ENCODE measurements at places on chromosomes 12 and 14.

DNA sequence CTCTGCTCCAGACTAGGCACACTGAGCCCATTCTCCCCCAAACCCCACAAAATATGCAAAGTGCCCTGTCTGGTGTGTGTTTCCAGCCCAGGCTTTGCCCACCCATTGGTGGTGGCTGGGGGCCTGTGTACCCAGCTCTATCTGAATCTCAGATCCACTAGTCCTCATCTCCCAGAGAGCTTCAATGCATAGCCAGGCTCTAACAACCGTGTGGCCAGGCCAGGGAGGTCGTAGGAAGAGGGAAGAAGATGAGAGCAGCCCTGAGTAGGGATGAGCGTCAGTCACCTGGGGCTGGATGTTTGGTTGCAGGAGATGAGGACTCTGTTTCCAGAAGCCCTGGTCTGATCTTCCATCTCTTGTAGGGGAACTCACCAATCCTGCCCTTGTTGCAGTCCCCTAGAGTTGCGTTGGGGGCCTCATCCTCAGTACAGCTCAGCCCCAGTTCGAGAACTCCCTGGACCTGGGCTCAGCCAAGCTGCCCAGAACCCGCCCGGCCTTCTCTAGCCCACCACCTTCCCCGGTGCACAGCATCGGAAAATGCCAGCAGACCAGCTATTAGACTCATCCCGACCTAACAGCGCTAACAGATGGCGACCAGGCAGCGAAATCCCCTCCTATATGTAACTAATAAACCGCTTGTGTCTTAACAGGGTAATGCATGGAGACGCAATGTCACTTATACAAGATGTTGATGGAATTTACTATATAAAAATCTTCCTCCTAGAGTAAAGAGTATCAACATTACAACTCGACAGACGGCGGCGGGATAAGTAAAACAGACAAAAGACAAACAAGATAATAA is 3.2 kb upstream of the LHX5 start:
- peaks cover 11% of the 10 kb centered on the region for H3K4me1 ChIP-seq
- H3K36me3 ChIP-seq, result peaks cover 7% of the 10 kb centered on the region
- H3K27me3 ChIP-seq, result peaks cover 77% of the 10 kb centered on the region
- DNase-seq, result no peak
- H3K27ac ChIP-seq, result peak overlapping the region; percentile 36

- peak overlapping the region; percentile 41 for H3K4me3 ChIP-seq
- peaks cover 2% of the 10 kb centered on the region for H3K27me3 ChIP-seq
- peak overlapping the region; percentile 75 for H3K27ac ChIP-seq
- peaks cover 21% of the 10 kb centered on the region for H3K4me1 ChIP-seq
- no peak for DNase-seq
Measured at GRCh38 chr12:4178424-4179170, 95.0 kb upstream of the CCND2 start.

DNA sequence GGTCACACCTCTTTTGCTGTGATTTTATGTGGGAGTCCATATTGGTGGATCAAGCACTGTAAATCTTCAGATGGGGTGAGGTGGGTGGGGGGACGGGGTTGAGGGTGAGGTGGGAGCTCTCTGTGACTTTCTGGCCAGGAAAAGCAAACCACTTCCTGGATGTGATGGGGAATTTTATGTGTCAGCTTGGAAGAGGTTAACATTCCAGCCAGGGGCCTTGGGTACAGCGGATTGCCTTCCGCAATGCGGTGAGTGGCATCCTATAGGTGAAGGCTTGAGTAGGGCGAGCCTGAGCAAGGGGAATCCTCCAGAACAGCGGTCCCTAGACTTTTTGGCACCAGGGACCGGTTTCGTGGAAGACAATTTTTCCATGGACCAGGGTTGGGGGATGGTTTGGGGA is 36.2 kb downstream of the DLK1 start:
- H3K27me3 ChIP-seq, result peaks cover 13% of the 10 kb centered on the region
- H3K4me3 ChIP-seq, result no peak overlapping the region
- no peak overlapping the region for H3K27ac ChIP-seq
- H3K36me3 ChIP-seq, result no peaks in the 10 kb centered on the region
- no peaks in the 10 kb centered on the region for H3K4me1 ChIP-seq

DNA sequence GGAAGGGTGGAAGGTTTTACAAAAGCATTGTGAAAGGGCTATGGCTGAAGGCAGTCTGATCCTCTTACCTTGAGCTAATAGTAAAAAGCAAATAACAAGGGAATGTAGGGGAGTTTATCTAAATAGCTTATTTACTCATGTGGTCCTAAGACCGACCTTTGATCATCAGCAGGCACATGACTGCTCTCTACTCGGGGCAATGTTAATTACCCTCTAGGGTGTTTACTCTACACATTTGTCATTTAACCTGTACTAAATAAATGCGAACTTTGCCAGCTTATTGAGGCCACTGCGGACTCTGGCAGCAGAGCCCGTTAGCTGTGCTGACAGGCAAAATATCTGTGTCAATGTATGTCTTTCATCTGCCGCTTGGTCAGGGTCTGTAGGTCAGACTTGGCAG is 768.3 kb upstream of the ATXN7L3B start:
- H3K36me3 ChIP-seq, result no peaks in the 10 kb centered on the region
- no peak overlapping the region for H3K4me3 ChIP-seq
- H3K27me3 ChIP-seq, result no peaks in the 10 kb centered on the region
- no peak overlapping the region for H3K27ac ChIP-seq
- DNase-seq, result no peak

GRCh38 chr12:25713264-25713663 is 160.2 kb upstream of the LMNTD1 start:
- no peaks in the 10 kb centered on the region for H3K27me3 ChIP-seq
- H3K4me3 ChIP-seq, result no peak overlapping the region
- no peaks in the 10 kb centered on the region for H3K4me1 ChIP-seq
- DNase-seq, result no peak
- no peaks in the 10 kb centered on the region for H3K36me3 ChIP-seq
- no peak overlapping the region for H3K27ac ChIP-seq

DNA sequence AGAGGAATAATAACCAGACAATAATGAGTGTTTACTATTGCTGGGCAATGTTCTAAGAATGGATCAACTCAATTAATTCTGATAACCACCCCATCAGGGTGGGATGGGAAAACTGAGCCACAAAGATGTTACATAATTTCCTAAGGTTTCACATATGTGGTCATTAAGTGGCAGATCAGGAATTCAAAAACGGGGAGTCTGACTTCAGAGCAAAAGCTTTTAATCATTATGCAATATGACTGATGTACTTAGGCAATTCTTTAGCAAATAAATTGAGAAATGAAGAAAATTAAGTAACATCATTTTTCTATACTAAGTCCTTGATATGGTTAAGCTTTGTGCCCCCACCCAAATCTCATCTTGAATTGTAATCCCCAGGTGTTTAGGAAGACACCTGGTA is 53.4 kb downstream of the PLCZ1 start:
- no peak overlapping the region for H3K4me3 ChIP-seq
- no peaks in the 10 kb centered on the region for H3K36me3 ChIP-seq
- no peak overlapping the region for H3K27ac ChIP-seq

GRCh38 chr12:10563002-10563401 is 50.4 kb downstream of the MAGOHB start:
- H3K27ac ChIP-seq, result no peak overlapping the region
- H3K4me1 ChIP-seq, result peaks cover 4% of the 10 kb centered on the region
- no peak for DNase-seq

- DNase-seq, result no peak
- no peak overlapping the region for H3K4me3 ChIP-seq
- H3K4me1 ChIP-seq, result no peaks in the 10 kb centered on the region
- no peak overlapping the region for H3K27ac ChIP-seq
Measured at GRCh38 chr12:49482095-49483051, 56.5 kb upstream of the KCNH3 start.

DNA sequence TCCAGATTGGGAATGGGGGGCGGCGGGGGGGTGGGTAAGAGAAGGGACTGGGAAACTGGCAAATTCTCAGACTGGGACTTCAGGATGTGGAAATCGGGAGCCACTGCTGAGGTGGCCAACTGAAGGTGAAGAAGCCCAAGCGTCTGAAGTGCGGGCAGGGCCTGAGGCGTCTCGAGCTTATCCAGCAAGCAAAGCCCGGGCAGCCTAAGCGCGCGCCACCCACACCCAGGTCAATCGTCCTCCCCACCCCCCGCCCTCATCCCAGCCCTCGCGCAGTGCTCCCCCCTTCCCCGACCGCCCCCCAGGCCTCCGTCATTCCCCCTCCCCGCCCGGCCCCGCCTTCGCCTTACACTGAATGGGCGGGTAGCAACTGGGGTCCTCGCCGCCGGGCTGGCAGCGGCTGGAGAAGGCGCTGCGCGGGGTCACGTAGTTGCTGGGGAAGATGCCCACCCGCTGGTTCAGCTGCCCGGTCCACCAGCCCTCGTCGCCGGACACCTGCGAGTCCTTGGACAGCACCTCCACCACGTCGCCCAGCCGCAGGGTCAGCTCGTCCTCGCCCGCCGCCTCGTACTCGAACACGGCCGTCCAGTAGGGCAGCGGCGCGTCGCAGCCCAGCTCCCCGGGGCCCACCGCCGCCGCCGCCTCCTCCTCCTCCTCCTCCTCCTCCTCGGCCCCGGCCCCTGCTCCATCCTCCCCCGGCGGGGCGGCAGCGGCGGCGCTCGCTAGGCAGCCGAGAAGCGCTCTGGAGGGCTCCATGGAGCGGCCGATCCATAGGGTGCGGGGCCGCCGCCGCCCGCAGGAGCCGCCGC is 693 bp downstream of the MAP3K9 start:
- DNase-seq, result peak; percentile 21
- H3K4me3 ChIP-seq, result peak overlapping the region; percentile 71
- H3K27ac ChIP-seq, result peak overlapping the region; percentile 59
- H3K4me1 ChIP-seq, result peaks cover 11% of the 10 kb centered on the region
- no peaks in the 10 kb centered on the region for H3K27me3 ChIP-seq
- no peaks in the 10 kb centered on the region for H3K36me3 ChIP-seq

DNA sequence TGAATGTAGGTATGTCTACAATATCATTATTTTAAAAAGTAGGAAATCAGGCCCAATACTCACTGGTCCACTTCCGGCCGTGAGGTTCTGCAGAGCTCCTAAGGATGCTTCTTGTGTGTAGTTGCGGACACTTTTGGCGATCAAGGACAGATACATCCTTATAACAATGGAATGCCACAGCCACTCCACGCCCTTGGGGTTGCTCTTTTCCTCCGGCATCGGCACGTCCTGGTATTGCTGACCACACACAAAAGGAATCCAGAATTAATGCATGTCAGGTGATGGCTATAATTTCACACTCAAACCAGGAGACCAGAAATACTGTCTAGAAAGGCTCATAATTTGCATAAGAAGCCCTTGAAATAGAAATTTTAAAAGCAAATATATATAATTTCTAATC is 65.6 kb upstream of the YARS2 start:
- no peak for DNase-seq
- H3K27me3 ChIP-seq, result no peaks in the 10 kb centered on the region
- H3K27ac ChIP-seq, result no peak overlapping the region
- H3K36me3 ChIP-seq, result no peaks in the 10 kb centered on the region

GRCh38 chr12:18443768-18444437 is 182.6 kb downstream of the PIK3C2G start:
- H3K4me3 ChIP-seq, result no peak overlapping the region
- H3K27ac ChIP-seq, result no peak overlapping the region
- no peak for DNase-seq
- H3K36me3 ChIP-seq, result no peaks in the 10 kb centered on the region

DNA sequence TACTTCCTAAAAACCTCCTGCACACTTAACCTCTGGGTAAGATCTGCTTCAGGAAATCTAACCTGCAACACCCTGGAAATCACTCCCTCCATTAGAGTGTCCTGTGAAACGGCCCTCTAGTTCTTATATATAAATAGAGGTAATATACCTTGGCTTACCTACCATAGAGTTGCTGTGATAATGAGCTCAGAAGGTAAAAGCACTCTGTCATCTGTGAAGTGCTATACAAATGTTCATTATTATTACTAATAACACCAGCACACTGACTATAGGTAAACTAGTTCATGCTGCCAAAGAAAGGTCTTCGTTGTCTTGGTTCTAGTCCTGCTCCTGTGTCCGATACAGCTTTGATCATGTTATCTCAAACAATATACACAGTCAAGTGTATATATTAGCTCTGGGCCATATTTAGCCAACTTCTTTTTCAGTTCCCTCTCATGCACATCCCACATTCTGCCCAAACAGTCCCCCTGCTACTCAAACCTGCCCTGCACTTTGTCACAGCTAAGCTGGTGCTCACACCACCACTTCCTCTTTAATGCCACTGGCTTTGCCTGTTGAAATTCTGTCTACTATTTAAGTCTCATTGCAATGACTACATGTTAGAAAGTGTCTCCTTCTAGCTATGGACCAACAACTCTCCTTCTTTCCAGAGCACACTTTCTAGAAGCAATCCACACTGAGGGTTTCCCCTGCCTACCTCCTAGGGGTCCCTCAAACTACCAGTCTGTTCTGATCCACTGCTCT is 5.1 kb downstream of the E2F7 start:
- H3K27ac ChIP-seq, result no peak overlapping the region
- H3K4me3 ChIP-seq, result no peak overlapping the region
- no peak for DNase-seq

DNA sequence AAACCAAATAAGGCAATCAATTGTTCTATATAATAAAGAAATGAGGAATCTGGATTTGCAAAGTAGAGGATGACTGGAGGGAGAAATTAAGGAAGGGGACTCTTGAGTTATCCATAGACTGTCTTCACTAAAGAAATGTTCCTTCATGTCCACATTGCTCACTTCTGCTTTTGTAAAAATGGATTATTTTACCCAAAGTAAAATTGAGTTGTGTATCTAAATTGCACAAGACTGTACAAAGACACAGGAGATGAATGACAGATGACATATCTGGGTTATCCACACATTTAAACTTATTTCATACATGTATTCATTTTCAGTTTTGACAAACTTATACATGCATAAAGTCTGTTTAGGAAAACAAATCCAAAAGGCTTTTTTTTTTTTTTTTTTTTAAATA is 11.3 kb downstream of the ATP2B1 start:
- no peak overlapping the region for H3K4me3 ChIP-seq
- no peaks in the 10 kb centered on the region for H3K36me3 ChIP-seq
- H3K27ac ChIP-seq, result no peak overlapping the region
- no peaks in the 10 kb centered on the region for H3K27me3 ChIP-seq

DNA sequence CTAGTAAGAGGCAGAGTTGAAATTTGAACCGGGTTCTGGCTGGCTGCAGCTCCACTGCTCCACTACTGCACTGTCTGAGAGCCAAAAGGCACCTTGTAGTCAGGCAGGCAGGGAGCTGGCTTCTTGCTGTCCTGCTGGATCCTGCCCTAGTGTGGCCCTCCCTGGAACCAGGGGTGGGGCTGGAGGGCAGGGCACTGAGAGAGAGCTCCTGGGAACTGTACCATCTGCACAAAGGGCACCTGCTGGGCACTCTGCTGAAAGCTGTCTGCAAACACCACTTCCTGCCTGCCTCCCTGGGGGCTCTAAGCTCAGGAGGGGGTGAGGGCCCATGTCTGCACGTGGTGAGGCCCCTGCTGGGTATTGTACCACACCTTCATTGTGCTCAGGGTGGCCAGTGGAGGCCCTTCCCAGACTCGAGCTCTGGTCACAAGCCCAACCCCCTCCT is 19.0 kb upstream of the TCL1B start:
- peaks cover 5% of the 10 kb centered on the region for H3K4me1 ChIP-seq
- H3K27ac ChIP-seq, result no peak overlapping the region
- DNase-seq, result no peak

Data from activated T-helper 1 cell treated with anti-CD3 and anti-CD28 coated beads, Interleukin-12 subunit alpha, Interleukin-12 subunit beta, Interleukin-2, Interleukin-4 antibody, amounts not matched to agents 30 ng/mL and 10 ng/mL and 1 ng/mL, durations not matched to agents 14 hours and 24 hours and 36 hours (primary cell).